ENCODE measurements at places on chromosomes 7 and 10.

DNA sequence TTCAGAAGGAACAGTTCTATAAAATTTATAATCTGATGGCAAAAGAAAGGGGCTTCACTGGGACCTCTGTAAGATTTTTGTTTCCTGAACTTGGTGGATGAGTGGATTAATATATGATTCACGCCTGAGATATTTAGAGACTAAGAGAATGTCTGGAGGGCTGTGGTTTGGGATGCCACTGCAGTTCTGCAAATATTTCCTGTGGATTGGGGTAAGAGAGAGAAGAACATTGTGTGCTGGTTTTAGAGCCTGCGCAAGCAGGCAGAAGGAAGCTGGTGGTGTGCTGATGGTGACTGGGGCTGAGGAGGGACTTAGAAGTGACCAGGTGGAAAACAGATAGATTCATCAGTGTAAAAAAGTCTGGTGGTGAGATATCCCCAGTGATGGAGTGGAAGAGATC is 87.0 kb downstream of the SUGCT start:
- peak; percentile 94 for DNase-seq

- DNase-seq: no peak
These were observed 111.4 kb downstream of the ST7 start for GRCh38 chr7:117064688-117065087.

- DNase-seq: no peak
These were observed 112.4 kb upstream of the FZD8 start for GRCh38 chr10:35754519-35754918.

GRCh38 chr7:131638641-131639430 is 82.4 kb upstream of the PODXL start:
- DNase-seq: no peak

GRCh38 chr7:27152816-27153442 is 546 bp upstream of the HOXA3 start:
- DNase-seq: no peak

- DNase-seq: no peak
These were observed 61.0 kb downstream of the CREB3L2 start for GRCh38 chr7:137940656-137941518.

DNA sequence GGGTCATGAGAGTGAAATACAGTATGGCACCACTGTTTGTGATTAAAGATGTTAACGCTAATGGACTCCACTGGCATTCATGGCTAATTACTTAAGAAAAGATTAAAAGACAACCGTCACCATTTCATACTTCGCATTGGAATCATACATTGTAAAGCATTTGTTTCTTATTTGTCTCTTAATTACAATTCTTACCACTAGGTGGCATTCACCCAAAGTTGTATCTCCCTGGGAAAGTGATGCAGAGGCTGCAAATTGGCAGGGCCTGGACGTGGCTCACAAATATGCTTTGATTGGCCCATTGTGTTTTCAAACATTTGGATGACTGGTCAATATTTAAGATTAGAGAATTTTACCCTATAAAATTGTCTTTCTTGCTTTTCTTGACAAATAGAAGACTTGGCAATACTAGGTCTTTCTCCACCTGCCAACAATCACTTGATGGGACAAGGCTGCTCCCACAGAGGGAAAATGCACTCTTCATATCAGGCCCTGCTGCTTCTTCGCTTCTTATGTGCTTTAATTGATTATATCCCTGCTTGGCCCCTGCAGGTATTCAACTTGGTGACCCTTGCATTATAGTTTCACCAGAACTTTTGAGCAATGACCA is 72.1 kb upstream of the STARD3NL start:
- DNase-seq: peak; percentile 50

DNA sequence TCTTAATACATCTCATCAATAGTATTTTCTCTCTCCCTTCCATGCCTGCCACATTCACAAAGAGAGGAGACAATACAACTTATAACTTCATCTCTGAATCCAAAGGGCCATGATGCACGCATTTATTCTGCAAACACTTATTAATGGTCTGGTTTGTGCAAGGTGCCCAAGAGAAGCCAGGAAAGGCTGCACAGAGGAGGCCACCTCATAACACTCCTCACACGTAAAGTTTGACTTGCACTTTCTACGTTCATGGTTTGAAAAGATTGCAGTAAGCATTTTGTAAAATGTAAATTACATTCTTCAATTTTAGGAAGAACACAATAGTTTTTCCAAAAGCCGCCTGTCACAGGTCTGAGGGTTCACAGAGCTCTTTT is 1.2 kb upstream of the PALS2 start:
- DNase-seq: no peak

DNA sequence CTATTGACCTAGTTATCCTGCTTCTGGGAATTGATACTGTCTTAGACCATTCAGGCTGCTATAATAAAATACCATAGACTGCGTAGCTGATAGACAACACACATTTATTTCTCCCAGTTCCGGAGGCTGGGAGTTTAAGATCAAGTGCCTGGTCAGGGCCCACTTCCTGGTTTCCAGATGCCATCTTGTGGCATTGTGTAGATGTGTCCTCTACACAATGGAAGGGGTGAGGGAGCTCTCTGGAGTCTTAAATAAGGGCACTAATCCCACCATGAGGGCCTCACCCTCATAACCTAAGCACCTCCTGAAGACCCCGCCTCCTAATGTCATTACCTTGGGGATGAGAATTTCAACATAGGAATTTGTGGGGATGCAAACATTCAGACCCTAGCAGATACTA is 62.4 kb downstream of the SLC35B4 start:
- DNase-seq: no peak

DNA sequence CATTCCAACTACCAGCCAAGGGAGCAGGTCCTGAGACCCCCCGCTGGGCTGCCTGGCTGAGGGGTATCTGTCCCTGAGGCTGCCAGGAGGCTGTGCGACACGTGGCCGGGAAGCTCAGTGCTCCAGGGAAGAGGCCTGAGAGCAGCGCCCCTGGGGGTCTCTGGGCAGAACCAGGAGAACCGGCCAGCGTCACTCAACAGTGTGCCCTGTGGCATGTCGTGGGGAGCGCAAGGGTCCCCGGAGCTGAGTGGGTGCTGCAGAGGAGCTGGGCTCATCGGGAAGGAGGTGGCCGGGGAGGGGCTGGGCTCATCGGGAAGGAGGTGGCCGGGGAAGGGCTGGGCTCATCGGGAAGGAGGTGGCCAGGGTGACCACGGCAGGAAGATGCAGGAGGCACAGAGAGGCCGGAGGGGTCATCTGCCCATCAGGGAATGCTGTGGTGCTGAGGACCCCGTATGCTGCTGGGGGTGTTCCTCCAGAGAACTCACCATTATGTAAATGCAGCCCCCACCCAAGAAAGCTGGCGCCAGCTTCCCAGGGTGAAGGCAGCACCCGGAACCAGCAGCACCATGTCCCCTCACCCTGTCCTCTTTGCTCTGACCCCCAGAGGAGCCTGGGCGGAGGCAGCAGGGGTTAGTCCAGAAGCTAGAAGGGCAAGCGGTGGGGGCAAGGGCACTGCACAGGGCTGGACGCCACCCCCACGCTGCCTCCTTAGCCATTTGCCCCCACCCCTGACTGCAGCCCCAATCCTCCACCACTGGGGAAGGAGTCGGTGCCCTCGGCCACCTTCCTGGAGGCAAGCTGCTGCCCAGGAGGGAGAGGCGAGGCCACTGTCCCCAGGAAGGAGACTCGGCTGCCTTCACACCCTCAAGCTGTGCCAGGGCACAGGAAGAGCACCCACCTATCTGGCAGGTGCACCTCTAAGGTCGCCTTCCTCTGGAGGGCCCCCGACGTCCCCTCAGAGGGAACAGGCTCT is 33.3 kb downstream of the CALML3 start:
- no peak for DNase-seq

DNA sequence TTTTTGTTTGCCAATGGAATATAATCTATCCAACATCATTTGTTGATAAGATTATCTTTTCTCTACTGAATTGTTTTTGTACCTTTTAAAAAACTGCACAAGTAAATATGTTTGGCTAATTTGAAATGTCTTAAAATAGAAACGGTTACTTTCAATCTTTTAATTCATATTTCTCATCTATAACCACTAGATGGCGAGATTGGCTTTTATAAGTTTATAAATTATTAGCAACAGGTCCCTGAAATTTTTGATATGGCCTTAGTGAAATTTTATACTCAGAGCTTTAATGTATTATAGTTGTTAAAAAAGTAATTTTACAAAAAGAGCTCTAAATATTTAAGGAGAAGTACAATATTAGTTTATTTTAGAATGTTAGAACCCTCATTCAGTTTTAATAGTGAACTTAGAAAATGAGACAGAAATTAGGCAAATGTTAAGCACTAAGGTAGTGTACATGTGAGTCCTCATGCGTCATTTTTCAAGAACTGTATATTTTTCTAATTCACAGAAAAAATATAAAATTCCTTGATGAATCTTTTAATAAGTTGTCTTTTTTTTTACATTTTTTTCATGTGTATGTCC is 592.5 kb downstream of the ARL4A start:
- DNase-seq: no peak

GRCh38 chr7:106659963-106660861 is 746 bp downstream of the CCDC71L start:
- DNase-seq: peak; percentile 68

GRCh38 chr7:28088901-28089714 is 91.5 kb downstream of the JAZF1 start:
- no peak for DNase-seq

- DNase-seq: no peak
These were observed 49.0 kb downstream of the RBAK start for GRCh38 chr7:5094641-5095040.

- no peak for DNase-seq
These were observed 30.8 kb downstream of the ABI1 start for GRCh38 chr10:26829810-26830515.

DNA sequence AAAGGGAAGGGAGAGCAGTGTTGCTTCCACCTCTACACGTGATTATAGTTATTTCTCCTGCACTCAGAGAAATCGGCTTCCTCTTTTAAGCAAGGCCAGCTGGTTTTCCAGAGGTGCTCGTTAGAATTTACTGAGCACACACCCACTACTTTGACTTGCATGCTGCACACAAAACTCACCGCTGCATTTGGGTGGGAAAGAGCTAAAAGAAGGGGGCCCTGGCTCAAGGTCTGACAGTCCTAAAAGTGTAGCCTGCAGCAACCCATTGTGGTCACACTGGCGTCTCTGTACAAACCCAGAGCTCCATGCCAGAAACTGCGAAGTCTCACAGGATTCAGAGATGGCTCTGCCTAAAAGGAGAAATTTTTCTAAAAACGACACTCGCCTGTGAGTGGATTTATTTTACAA is 133.7 kb downstream of the SLC25A13 start:
- DNase-seq: no peak

- no peak for DNase-seq
These were observed 96.5 kb downstream of the CAMK1D start for GRCh38 chr10:12445701-12446334.

GRCh38 chr10:43404704-43405084 is 4.3 kb downstream of the HNRNPF start:
- no peak for DNase-seq

GRCh38 chr10:110413903-110414547 is 83.7 kb upstream of the DUSP5 start:
- no peak for DNase-seq

GRCh38 chr7:21253740-21254687 is 173.9 kb upstream of the SP4 start:
- DNase-seq: peak; percentile 41

GRCh38 chr7:24368161-24368560 is 84.2 kb downstream of the NPY start:
- no peak for DNase-seq

DNA sequence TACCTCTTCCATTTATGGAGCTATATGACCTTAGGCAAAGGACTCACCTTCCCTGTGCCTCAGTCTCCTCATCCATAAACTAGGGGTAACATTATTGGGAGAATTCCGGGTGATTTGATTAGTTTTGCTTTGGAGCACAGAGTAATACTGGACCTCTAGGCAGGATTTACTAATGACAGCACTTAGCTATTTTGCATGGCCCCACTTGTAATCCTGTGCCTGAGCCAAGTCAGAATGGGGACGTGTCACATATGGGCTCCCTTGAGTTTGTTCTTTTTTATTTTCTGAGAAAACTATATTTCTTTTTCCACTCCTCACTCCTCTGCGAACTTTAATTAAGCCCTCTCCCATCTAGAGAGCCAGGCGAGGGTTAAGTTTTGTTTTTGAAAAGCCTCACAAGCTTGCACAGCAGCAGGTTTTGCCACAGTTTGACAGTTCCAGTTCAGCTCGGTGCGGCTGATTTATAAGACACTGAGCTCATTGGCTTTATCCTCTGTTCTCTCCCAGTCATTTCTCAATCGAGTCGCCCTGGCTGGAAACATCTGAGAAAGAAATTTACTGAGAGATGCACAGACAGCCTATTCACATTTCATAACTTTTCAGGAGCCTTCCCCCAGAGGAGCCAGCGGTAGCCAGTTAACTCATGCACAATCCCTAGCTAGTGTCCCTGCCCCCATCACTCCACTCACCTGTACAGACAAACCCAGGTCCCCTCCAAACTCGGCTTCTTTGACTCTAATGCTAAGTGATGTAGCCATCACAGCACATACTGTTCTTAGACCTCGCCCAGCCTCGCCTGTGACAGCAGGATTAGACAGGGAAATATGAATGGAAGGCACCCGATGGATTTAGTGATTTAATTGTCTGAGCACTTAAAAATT is 441.9 kb upstream of the NPVF start:
- DNase-seq: no peak

DNA sequence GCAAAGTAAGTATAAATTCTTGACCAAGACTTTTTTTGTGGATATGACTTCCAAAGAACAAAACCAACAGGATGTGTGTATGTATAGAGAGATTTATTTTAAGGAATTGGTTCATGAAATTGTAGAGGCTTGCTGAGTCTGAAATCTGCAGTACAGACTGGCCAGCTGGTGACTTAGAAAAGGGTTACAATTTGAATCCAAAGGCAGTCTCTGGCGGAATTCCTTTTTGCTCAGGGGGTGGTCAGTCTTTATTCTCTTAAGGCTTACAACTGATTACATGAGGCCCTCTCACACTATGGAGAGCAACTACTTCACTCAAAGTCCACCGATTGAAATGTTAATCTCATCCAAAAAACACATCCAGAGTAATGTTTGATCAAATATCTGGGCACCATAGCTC is 100.1 kb upstream of the IMMP2L start:
- DNase-seq: no peak

DNA sequence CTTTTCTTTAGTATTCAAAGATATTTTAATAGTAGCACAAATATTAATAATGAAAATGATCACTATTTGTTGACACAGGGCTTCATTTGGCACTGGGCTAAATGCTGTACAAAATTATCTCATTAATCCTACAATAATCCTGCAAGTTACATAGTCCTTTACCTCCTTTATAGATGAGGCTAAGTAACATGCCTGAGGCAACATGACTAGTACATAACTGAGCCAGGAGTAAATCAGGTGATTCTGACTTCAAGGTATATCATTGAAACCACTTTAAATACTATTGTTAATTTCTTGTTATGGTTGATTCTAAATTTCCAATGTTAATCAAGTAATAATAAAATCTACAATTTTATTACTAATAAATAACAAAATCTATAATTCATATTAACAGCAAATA is 39.8 kb downstream of the SEM1 start:
- no peak for DNase-seq

GRCh38 chr7:159031750-159032149 is 112.9 kb downstream of the VIPR2 start:
- DNase-seq: no peak

GRCh38 chr7:140478246-140479061 is 851 bp downstream of the MKRN1 start:
- no peak for DNase-seq

GRCh38 chr7:51290304-51290637 is 26.3 kb downstream of the COBL start:
- DNase-seq: no peak
